Activated CD4-positive, alpha-beta T cell treated with anti-CD3 and anti-CD28 coated beads for 1 hour (primary cell): ENCODE measurements at places on chromosomes 4 and X.

GRCh38 chr4:151144329-151145072 is 45.1 kb downstream of the RPS3A start:
- no peak for DNase-seq

DNA sequence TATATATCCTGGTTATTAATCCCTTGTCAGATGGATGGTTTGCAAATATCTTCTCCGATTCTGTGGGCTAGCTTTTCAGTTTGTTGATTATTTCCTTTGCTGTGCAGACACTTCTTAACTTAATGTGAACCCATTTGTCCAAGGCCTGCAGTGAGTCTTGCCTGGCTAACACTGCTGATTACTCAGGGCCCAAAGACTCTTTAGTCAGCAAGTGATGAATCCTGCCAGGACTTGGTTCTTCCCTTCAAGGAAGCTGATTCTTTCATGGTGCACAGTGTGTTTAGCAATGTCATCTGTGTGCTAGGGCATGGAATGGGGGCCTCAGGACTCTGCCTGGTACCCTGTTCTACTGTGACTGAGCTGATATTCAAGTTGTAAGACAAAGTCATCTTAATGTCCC is 81.8 kb upstream of the TEX13A start:
- DNase-seq: no peak

GRCh38 chr4:104722467-104722866 is 227.8 kb upstream of the CXXC4 start:
- no peak for DNase-seq

DNA sequence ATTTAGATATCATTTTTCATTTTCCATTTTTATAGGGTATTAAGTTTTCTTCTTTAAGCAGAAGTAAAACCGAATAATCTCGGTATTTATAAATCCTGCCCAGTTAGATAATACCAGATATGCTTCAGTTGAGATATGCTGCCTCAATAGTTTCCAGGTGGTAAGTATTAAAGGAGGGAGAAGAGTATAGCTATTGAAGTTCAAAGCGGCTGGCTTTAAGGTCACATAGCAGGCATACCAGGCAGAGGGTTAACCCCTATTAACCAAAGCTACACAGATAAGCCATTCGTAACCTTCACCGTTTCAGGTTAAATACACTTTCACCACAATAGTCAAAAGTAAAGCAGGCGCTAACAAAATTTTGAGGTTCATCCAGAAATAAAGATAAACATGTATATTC is 54.2 kb downstream of the EDNRA start:
- DNase-seq: no peak

GRCh38 chr4:152011469-152011868 is 250.7 kb upstream of the GATB start:
- no peak for DNase-seq

DNA sequence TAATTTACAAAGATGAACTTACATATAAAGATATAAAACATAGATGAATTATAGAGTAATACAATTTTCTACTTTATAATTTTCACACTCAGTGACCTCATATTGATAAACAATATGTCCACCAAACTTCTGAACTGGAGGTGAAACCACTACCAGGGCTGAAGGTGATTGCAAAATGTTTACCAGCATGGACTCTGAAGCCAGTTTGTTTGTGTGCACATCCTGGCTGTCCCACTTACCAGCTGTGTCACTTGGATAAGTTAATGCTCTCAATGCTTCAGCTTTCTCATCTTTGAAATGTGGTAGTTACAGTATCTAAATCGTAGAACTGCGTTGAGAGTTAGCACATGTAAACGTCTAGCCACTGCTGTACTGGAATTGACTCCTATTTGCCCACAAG is 392.6 kb downstream of the HNRNPD start:
- no peak for DNase-seq

GRCh38 chr4:168337550-168337940 is 19.0 kb upstream of the DDX60 start:
- no peak for DNase-seq

DNA sequence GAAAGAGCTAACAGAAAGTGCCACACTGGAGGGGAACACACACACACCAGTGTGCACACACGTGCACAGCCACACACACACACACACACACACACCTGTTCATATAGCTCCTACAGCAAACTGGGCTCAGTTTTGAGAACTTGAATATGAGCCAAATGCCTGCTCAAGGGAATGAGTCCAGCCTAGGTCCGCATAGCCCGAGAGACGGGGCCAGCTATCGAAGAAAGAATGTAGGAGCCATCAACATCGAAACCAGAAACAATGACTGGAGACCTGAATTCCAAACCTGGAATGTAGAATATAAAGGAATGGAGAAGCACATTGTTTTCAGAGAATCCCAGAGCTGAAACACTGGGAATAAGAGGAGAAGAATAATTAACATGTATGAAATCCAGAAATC is 37.6 kb upstream of the ERVMER34-1 start:
- DNase-seq: no peak
